Fibroblast of skin of left quadriceps (primary cell): ENCODE measurements at places on chromosomes 2 and 18.

DNA sequence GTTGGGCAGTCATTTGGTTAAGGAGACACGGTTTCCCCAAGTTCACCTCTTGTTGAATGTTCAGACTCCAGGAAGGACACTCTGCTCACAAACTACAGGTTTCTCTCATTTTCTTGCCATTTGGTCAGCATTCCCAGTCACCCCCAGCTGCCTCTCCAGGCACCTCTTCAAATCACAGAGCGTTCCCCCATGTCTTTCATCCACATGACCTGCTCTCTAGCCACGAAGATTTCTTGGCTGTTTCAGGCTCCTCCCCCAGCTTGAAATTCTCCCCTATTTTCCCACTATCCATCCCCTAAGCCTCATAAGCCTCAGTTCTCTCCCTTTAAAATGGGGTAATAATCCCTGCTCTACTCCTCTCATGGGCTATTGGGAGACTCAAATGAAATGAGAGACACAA is 89.1 kb upstream of the RTN4 start:
- no peak for DNase-seq

DNA sequence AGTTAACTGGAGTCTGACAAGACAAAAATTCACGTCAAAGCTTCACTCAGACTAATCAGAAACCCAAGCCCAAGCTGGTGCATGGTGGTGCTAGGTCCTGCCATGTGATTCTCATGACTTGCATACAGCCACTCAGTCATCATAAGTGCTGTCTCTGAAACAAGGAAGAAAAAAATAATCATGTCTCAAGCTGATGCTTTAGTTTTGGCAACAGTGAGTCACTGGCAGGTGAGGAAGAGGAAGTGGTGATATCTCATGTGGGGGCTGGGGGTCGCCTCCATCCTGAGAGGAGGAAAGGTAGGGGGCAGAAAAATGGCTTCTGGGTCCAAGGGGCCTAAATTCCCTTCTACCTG is 136.3 kb downstream of the TMEM163 start:
- no peak for DNase-seq

- no peak for DNase-seq
These were observed 243.1 kb downstream of the AGPS start for GRCh38 chr2:177635696-177636095.

DNA sequence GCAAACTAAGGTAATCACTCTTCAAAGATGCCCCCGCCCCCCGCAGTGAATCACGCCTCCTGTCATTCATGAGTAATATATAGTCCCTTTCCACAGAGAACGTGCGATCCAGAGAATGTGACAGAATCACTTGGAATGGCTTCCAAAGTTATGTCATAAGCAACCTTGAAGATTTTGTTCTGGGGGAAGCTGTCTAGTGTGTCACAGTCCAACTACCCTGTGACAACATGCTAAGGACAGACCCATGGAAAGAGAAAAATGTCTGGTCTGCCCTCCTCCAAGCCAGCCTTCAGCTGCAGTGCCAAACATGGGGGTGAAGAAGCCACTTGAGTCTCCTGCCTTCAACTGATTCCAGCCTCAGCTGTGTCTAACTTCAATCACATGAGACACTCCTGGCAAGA is 259.1 kb downstream of the SS18 start:
- no peak for DNase-seq

DNA sequence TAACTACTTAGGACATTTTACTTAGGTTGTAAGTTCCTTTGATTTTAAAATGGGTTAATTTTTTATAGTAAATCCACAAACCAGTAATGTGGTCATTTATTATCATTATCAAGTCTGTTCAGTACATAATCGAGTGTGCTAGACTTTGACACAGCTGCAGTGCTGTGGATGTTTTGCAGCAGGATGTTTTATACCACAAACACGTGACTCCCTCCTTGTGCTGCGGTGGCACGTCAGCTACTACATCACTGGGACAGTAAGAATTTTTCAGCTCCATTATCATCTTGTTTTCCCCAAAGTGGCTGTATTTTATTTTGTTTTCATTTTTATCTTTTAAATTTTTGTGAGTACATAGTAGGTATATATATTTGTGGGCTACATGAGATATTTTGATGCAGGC is 70.0 kb downstream of the ATP9B start:
- peak; percentile 3 for DNase-seq

DNA sequence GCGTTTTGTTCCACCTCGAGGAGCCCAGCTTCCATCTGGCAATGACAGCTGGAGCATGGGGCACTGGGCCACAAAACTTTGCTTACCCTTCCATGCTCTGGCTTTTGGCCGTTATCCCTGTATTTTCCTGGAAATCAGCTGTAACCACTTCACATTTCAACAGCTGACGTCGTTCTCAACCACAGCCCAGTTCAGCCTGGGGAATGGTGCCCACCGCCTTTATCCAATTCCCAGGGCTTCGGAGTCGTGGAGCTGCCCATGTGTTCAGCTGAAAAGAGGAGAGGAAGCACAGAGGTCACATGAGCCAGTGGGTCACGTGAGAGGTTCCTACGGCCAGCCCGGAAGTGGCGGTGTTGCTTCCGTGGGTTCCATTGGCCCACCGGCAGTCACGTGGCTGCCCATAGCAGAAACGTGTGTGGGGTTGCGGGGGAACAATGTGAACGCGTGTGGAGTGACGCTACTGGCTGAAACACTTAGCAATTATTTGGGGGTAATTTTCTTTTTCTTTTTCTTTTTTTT is 16.7 kb upstream of the EDAR start:
- no peak for DNase-seq

DNA sequence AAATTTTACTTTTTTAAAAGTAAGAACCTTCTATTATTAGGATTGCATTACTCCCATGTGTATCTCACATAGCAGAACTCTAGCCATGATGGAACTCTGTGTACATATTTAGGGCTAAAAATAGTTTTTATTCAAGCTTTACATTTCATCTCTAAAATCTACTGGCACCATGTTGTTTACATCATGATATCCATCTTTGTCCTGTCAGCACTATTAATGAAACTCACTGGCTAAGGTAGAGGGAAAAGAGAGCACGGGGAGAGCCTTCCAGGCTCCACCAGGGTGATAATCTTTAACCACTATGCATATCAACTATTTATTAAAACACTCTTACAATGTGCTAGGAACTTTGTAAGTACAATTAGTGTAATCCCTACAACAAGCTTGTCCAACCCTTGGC is 34.7 kb downstream of the RAD51AP2 start:
- no peak for DNase-seq

- DNase-seq, result no peak
These were observed 478.5 kb upstream of the ID2 start for GRCh38 chr2:8203364-8203763.

DNA sequence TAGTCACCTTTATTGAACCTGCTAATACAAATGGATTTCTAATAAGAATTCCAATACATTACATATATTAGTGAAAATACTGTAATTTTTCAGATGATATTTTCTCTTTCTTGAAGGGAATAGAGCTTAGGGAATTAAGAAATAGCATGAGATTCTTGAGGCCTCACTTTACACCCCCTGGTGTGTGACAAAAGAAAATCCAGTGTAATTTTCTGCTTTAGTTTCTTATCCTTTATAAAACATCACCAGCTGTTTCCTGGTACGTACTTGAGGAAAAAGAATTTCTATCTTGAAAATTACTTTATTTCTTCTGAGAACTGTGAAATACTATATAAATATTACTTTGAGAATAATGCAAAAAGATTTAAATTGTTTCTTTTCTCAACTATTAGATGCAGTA is 71.6 kb downstream of the CLIP4 start:
- DNase-seq, result no peak

- no peak for DNase-seq
These were observed 184.3 kb downstream of the SH3RF3 start for GRCh38 chr2:109313343-109313742.

DNA sequence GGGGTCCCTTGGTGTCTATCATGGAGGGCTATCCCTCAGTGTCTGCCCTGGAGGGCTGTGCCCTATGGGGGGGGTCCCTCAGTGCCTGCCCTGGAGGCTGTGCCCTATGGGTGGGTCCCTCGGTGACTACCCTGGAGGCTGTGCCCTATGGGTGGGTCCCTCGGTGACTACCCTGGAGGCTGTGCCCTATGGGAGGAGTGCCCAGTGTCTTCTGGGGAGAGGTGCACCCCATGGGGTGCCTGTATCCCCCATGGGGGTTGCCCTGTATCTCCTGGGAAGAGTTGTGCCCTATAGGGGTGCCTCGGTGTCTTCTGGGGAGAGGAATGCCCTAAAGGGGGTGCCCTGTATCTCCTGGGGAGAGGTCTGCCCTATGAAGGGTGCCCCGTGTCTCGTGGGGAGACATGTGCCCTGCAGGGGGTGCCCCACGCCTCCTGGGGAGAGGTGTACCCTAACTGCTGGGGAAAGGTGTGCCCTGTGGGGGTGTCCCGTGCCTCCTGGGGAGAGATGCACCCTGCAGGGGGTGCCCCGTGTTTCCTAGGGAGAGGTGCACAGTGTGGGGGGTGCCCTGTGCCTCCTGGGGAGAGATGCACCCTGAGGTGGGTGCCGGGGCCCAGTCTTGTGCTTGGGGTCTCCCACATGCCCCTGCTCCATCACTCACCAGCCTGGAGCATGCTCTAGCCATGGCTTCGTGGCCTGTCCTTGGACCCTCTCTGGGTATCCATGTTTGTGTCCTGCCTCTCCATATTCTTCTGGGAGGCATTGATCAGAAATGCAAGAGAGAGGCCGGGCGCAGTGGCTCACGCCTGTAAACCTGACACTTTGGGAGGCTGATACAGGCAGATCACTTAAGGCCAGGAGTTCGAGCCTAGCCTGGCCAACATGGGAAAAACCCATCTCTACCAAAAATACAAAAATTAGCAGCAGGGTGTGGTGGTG is 215.6 kb downstream of the HDAC4 start:
- DNase-seq, result no peak

DNA sequence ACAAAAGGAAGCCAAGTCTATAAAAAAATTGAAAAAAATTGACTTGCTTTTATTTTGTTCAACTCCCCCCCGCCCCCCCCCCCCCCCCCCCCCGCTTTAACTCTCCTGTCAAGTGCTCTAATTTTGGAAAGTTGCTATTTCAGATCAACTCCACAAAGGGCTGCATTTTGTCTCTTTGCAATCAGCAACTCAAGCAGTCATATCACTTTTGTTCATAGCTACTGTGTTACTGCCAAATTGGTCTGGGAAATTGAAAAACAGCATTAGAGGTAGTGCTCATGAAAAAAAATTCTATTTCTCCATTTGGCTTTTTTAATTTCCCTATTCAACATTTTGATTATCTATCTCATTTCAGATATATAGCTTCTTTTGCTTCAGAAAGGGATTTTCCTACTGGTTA is 531.8 kb downstream of the LRP1B start:
- no peak for DNase-seq

DNA sequence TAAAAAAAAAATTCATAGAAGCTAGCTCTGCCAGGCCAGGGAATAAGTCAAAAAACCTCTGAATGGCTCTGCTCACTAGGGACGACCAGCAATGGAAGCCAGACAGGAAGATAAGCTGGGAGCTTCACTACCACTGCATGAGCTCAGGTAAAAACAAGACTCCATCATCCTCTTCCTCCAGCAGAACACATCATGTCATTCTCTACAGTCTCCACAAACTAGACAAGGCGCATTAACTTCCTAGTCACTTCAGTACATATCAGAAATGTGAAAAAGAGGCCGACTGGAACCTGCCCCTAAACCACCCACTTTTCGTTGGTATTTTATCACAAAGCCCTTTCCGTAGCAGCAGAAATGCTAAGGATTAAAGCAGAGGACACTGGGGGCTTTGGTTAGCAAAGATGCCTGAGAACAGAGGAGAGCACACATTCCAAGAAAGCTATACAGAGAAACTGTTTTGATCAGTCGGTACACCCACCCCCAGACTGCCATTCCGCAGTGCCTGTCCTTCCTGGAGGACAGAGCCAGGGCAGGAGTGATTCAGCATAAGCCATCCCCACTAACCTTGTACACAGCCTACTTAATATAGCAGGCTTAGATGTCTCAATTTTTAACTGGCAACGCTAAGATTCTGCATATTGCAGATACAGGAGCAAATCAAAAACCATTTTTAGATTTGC is 53.4 kb downstream of the AAK1 start:
- no peak for DNase-seq

DNA sequence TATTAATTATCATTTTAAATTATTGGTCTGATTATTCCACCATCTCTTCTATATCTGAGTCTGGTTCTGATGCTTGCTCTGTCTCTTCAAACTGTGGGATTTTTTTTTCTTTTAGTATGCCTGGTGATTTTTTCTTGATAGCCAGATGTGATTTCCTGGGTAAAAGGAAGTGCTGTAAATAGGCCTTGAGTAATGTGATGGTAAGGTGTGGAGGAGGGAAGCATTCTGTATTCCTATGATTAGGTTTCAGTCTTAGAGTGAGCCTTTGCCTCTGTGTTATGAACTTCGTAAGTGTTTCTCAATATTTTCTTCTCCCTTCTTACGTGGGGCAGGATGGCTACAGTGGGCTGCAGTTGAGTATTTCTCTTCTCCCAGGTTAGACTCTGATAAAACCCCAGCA is 103.0 kb downstream of the EHBP1 start:
- no peak for DNase-seq

DNA sequence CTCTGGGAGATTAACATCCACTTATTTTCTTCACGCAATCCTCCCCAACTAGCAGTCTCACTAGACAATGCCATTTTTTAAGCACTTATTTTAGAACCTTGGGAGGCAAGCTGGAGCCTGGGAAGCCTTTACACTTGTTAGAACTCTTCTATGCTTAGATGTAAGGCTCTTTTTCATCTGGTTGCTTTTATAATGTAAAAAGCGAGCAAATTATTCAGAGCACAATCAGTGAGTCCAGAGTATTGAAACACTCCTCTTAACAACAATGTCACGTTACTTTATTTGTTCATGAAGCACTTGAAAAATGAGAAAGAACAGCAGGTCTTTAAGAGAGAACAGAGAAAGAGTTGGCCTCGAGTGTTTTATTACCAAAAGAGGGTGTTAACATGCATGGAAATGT is 84.1 kb upstream of the SLC8A1 start:
- no peak for DNase-seq

GRCh38 chr2:36356990-36357846 is 1.6 kb downstream of the CRIM1 start:
- DNase-seq, result no peak

DNA sequence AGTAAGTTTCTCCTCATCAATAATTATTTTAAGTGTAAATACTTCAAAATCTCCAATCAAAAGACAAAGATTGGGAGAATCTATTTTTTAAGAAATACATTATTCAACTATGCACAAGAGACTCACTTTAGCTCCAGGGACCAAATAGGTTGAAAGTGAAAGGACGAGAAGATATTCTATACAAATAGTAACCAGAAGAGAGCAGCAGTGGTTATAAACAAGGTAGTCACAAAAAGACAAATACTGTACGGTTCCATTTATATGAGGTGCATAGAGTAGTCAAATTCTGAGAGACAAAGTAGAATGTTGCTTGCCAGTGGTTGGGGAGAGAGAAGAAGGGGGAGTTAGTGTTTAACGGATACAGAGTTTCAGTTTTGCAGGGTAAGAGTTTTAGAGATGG is 69.8 kb downstream of the POU3F3 start:
- DNase-seq, result no peak

DNA sequence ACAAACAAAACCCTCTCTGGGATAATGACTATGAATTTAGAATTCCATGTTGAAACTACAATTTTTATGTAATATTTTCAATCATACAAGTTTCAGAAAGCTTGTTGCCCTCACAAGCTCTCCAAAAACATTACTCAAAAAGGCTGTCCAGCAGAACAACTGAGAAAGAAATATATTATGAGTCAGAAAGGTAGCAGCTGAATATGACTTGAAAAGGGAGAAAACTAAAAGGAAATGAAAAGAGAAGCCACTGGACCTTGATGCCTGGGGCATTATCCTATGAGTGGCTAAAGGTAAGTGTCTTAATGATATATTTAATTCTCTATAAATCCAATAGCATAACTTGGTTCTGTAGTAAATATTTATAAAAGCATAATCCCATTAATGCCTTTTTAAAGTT is 61.8 kb downstream of the NXPH2 start:
- no peak for DNase-seq
